ENCODE measurements at places on chromosomes 4 and X.
A peak's percentile ranks its signal among the peaks of the same experiment; 100 is the strongest.

DNA sequence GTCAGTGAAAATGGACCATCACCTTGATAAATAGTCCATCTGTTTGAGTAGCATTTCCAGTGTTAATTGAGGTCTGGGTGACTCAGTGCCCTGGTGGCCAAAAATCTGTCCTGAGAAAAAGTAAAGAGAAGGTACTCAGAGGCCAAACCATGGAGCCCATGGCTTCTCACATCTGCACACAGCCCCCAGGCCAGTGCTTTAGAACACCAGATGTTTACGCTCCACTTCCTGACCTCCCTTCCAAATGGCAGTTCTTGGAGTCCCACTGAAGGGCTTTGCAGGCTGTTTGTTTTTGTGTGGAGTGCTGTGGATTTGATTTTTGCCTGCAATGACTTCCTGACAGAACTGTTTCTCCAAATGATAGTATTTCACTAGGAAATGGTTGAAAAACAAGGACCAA, 60.2 kb upstream of the GPC4 start:
- no peak for DNase-seq
- H3K36me3 ChIP-seq, result no peaks in the 10 kb centered on the region
- peaks cover 12% of the 10 kb centered on the region for H3K4me1 ChIP-seq
- H3K27me3 ChIP-seq, result peaks cover 6% of the 10 kb centered on the region
- no peak overlapping the region for H3K4me3 ChIP-seq

- peaks cover 9% of the 10 kb centered on the region for H3K4me1 ChIP-seq
- H3K27ac ChIP-seq, result no peak overlapping the region
- DNase-seq, result no peak
- no peaks in the 10 kb centered on the region for H3K27me3 ChIP-seq
These were observed 65.3 kb downstream of the HPRT1 start for GRCh38 chrX:134525086-134525792.

DNA sequence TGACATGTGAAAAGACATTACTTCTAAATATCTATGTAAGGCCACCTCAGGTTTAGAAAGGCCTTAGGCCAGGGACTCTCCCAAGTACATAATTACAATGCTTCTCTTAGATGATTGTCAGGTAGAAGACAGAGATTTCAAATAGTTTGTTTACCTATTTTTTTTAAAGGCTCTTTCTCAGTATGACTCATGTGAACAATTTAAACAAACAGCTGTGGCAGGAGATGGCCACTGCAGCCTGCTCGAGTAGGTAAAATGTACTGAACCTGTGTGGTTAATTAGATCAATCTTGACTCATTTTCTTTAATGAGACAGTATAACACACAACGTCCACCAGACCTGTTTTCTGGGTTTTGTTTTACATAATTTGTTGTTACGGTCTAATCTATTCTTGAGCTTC, 50.2 kb downstream of the LEF1 start:
- DNase-seq, result no peak
- peaks cover 25% of the 10 kb centered on the region for H3K27me3 ChIP-seq
- no peak overlapping the region for H3K27ac ChIP-seq
- no peak overlapping the region for H3K4me3 ChIP-seq
- H3K4me1 ChIP-seq, result peaks cover 52% of the 10 kb centered on the region
- no peaks in the 10 kb centered on the region for H3K36me3 ChIP-seq

DNA sequence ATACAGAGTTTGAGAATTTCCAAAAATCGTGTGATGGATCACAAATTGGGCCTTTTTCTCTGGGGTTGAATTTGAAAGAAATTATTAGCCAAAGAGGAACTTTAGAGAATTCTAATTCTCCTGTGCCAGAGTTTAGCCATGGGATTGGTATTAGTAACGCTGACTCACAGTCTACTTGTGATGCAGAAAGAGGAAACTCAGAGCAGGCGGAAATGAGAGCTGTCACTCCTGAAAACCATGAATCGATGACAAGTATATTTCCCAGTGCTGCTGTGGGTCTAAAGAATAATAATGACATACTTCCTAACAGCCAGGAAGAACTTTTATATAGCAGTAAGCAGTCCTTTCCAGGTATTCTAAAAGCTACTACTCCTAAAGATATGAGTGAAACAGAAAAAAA, 64.9 kb downstream of the N4BP2 start:
- no peaks in the 10 kb centered on the region for H3K4me1 ChIP-seq
- DNase-seq, result no peak
- H3K4me3 ChIP-seq, result no peak overlapping the region
- no peak overlapping the region for H3K27ac ChIP-seq
- no peaks in the 10 kb centered on the region for H3K27me3 ChIP-seq
- peaks cover 26% of the 10 kb centered on the region for H3K36me3 ChIP-seq

- no peaks in the 10 kb centered on the region for H3K4me1 ChIP-seq
- DNase-seq, result no peak
- no peaks in the 10 kb centered on the region for H3K27me3 ChIP-seq
- no peak overlapping the region for H3K4me3 ChIP-seq
- H3K27ac ChIP-seq, result no peak overlapping the region
These were observed 345.5 kb upstream of the MAGEB2 start for GRCh38 chrX:29869837-29870236.

DNA sequence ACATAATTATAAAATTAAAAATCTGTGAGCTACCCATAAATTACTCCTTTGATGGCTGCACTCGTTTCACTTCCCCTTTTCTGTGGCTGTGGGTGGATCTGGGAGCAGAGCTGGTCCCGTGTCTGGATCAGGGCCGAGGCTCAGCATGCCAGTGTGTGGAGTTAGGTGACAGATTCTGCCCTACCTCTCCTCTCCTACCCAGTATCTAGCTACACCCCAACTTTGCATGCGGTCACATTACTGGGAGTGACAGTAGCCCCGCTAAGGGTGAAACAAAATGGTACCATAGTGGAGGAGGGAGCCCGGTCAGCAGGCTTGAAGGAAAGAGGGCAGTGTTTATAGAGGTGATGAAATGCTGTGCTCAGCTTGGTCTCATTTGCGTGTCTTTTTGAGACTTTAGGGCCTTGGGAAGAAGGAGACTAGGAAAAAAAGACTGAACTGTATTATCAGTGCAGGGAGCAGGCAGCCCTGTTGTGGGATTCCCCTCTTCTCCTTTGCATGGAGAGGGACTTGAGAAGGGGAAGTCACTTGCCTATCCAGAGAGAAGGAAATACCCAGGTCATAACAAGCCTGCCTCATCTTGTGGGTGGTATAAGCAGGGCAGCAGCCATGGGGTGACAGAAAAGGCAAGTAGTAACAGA, 48.4 kb downstream of the ARHGAP10 start:
- no peak overlapping the region for H3K27ac ChIP-seq
- peaks cover 3% of the 10 kb centered on the region for H3K36me3 ChIP-seq
- H3K4me1 ChIP-seq, result peaks cover 15% of the 10 kb centered on the region
- no peaks in the 10 kb centered on the region for H3K27me3 ChIP-seq
- DNase-seq, result no peak

DNA sequence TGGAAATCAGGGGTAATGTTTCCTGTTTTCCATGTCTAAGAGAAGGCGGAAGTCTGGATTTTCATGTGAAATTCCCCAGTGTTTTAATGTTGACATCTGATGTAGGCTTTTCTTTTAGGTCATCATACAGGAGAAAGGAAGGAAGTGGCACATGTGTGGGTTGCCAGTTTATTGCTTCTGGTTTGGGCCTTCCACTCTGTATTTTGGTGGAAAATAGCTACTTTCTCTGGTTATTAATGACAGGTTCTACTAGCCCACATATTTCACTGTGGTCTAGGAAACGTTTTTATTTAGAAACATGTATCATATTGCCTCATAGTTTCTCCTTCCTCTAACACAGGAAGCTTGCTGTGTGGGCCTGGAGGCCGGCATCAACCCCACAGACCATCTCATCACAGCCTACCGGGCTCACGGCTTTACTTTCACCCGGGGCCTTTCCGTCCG, 7.2 kb downstream of the PDHA1 start:
- H3K27ac ChIP-seq, result no peak overlapping the region
- DNase-seq, result no peak
- no peaks in the 10 kb centered on the region for H3K4me1 ChIP-seq
- H3K36me3 ChIP-seq, result peaks cover 9% of the 10 kb centered on the region
- H3K4me3 ChIP-seq, result no peak overlapping the region
- H3K27me3 ChIP-seq, result no peaks in the 10 kb centered on the region

DNA sequence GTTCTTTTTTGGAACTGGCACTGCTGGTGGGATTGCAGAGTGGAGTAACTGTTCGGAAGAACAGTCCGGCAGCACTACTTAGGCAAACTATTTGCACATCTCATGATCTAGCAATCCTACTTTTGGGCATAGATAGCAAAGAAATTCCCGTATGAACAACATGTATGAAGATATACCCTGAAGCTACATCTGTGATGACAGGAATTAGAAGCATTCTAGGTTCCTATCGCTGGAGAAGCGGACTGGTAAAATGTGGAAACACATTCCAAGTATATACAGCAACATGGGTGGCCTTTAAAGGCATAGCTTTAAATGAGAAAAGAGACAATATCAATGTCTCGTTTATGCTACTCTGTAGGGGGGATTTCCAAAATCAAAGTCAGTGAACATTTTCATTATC, 3.1 kb downstream of the DCAF16 start:
- peak overlapping the region; percentile 90 for H3K4me3 ChIP-seq
- no peaks in the 10 kb centered on the region for H3K27me3 ChIP-seq
- no peak overlapping the region for H3K27ac ChIP-seq
- peaks cover 26% of the 10 kb centered on the region for H3K4me1 ChIP-seq

- peaks cover 17% of the 10 kb centered on the region for H3K4me1 ChIP-seq
- peak overlapping the region; percentile 85 for H3K27ac ChIP-seq
- no peaks in the 10 kb centered on the region for H3K27me3 ChIP-seq
- H3K36me3 ChIP-seq, result peaks cover 4% of the 10 kb centered on the region
- peak overlapping the region; percentile 98 for H3K4me3 ChIP-seq
These were observed 20.5 kb downstream of the TRIM61 start for GRCh38 chr4:164956766-164957643.

DNA sequence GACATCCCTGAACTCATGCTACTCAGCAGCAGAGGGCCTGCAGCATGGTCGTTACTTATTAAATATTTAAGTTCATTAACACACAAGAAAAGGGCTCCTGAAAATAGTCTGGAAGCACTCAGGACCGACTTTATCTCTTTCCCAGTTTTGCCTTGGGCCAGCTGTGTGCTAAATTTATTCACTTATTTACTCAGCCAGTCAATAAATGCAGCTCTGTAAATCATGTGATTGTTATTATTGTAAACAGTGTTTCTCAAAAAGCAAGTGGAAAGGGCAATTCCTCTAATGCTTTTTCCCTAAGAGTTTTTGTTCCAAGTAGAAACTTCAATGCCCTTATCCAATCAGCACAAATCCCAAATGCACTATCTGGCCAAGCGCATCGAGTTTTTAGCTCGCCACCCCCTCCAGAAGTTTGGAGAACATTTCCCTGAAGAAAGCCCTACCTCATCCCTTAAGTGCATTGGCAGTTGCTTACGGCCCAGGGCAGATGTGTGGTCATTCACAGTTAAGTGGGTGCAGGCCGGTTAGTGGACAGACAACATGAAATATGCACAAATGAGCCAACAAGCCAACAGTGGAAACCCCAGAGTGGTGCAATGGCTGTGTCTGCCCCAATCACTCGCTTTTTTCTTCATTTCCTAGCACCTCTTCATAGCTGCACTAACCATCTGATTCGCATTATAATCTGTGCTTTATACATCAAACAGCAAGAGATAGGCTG, 125.8 kb downstream of the SMIM20 start:
- peaks cover 18% of the 10 kb centered on the region for H3K27me3 ChIP-seq
- H3K4me3 ChIP-seq, result no peak overlapping the region
- DNase-seq, result no peak

GRCh38 chrX:52422884-52423283, 54.1 kb downstream of the XAGE2 start:
- H3K36me3 ChIP-seq, result no peaks in the 10 kb centered on the region
- no peaks in the 10 kb centered on the region for H3K27me3 ChIP-seq
- no peak overlapping the region for H3K27ac ChIP-seq
- no peak overlapping the region for H3K4me3 ChIP-seq
- no peaks in the 10 kb centered on the region for H3K4me1 ChIP-seq

- H3K4me1 ChIP-seq, result peaks cover 4% of the 10 kb centered on the region
- H3K27me3 ChIP-seq, result peaks cover 11% of the 10 kb centered on the region
- H3K4me3 ChIP-seq, result peak overlapping the region; percentile 24
- DNase-seq, result no peak
- H3K36me3 ChIP-seq, result peaks cover 5% of the 10 kb centered on the region
These were observed 114.6 kb downstream of the CPE start for GRCh38 chr4:165493359-165493758.

GRCh38 chr4:106384878-106385277, 16.3 kb upstream of the GIMD1 start:
- no peak overlapping the region for H3K4me3 ChIP-seq
- DNase-seq, result no peak
- H3K27ac ChIP-seq, result no peak overlapping the region
- no peaks in the 10 kb centered on the region for H3K4me1 ChIP-seq
- H3K36me3 ChIP-seq, result no peaks in the 10 kb centered on the region

DNA sequence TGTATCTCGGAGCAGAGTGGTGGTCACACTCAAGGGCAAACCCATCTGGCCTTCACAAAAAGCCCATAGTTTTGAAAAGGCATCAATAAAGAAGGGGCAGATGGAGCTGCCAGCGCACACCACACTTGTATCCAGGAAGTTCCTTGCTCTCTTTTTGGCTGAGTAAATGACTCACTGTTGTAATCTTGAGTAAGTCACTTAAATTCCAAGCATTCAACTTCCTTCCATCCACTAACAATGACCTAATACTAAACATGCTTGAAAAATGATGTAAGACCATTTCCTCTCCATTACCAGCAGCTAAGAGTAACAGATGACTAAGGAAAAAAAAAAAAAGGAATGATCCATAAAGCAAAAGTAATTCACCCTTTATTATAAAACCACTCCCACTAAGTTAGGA, 32.4 kb upstream of the MYOZ2 start:
- DNase-seq, result no peak
- H3K27me3 ChIP-seq, result no peaks in the 10 kb centered on the region
- H3K4me3 ChIP-seq, result no peak overlapping the region

- no peak overlapping the region for H3K4me3 ChIP-seq
- no peaks in the 10 kb centered on the region for H3K27me3 ChIP-seq
- H3K27ac ChIP-seq, result no peak overlapping the region
- H3K4me1 ChIP-seq, result peaks cover 21% of the 10 kb centered on the region
- no peak for DNase-seq
- no peaks in the 10 kb centered on the region for H3K36me3 ChIP-seq
These were observed 348.3 kb downstream of the PCDH7 start for GRCh38 chr4:31068257-31069075.

DNA sequence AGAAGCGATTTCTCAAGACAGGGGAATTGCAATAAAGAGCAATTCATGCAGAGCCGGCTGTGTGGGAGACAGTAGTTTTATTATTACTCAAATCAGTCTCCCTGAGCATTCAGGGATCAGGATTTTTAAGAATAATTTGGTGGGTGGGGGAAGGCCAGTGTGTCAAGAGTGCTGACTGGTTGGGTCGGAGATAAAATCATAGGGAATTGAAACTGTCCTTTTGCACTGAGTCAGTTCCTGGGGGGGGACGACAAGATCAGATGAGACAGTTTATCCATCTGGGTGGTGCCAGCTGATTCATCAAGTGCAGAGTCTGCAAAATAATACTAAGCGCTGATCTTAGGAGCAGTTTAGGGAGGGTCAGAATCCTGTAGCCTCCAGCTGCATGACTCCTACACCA, 502.4 kb downstream of the NLGN4X start:
- no peaks in the 10 kb centered on the region for H3K36me3 ChIP-seq
- no peak for DNase-seq
- H3K27me3 ChIP-seq, result no peaks in the 10 kb centered on the region

- H3K4me3 ChIP-seq, result peak overlapping the region; percentile 63
- peak overlapping the region; percentile 88 for H3K27ac ChIP-seq
- peaks cover 10% of the 10 kb centered on the region for H3K4me1 ChIP-seq
- no peaks in the 10 kb centered on the region for H3K36me3 ChIP-seq
These were observed 836 bp upstream of the PSAPL1 start for GRCh38 chr4:7435471-7436061.

GRCh38 chr4:37757761-37758160, 68.7 kb upstream of the PGM2 start:
- no peak for DNase-seq
- H3K4me1 ChIP-seq, result peaks cover 19% of the 10 kb centered on the region
- no peak overlapping the region for H3K4me3 ChIP-seq
- H3K36me3 ChIP-seq, result no peaks in the 10 kb centered on the region
- no peaks in the 10 kb centered on the region for H3K27me3 ChIP-seq

Data from type B pancreatic cell (in vitro differentiated cells).